ENCODE measurements at places on chromosomes 2 and 18. TPM values are rescaled to one million over a fixed set of nuclear protein-coding genes. Genes with fewer than 3 reads are reported as not detected.

GRCh38 chr2:39007875-39008504 lies 112.9 kb downstream of the SOS1 start:
- no peak for DNase-seq
- H3K36me3 ChIP-seq, result peaks cover 60% of the 10 kb centered on the region
- no peaks in the 10 kb centered on the region for H3K27me3 ChIP-seq

- no peak overlapping the region for H3K4me3 ChIP-seq
- H3K36me3 ChIP-seq, result peaks cover 6% of the 10 kb centered on the region
- peak overlapping the region; percentile 77 for H3K27ac ChIP-seq
- peaks cover 6% of the 10 kb centered on the region for H3K27me3 ChIP-seq
- peaks cover 40% of the 10 kb centered on the region for H3K4me1 ChIP-seq
- peak; percentile 51 for DNase-seq
Observed at GRCh38 chr2:234100686-234101085, 50.2 kb downstream of the SPP2 start.

DNA sequence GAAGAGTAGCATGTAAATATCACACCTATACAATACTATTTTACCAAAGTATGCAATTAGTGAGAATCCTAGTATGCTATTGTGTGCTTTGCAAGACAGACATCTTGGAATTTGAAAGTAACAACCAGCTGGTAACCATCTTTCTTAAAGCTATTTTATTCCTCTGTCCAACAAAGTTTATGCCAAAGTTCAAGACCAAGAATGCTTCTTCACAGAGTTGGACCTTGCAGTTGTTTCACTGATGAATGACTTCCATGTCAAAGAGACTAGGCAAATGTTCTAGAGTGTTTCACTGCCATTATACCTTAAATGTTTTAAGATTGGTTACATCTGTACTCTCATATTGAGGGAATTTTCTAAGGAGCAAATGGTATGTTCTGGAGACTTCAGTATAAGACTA lies 215.2 kb upstream of the CRIM1 start:
- H3K4me1 ChIP-seq, result peaks cover 17% of the 10 kb centered on the region
- H3K27me3 ChIP-seq, result peaks cover 15% of the 10 kb centered on the region
- no peaks in the 10 kb centered on the region for H3K36me3 ChIP-seq
- DNase-seq, result no peak
- no peak overlapping the region for H3K4me3 ChIP-seq

GRCh38 chr2:106851087-106851874 lies 34.7 kb downstream of the ST6GAL2 start:
- no peaks in the 10 kb centered on the region for H3K27me3 ChIP-seq
- H3K4me1 ChIP-seq, result no peaks in the 10 kb centered on the region
- H3K4me3 ChIP-seq, result no peak overlapping the region
- H3K36me3 ChIP-seq, result no peaks in the 10 kb centered on the region
- no peak for DNase-seq

DNA sequence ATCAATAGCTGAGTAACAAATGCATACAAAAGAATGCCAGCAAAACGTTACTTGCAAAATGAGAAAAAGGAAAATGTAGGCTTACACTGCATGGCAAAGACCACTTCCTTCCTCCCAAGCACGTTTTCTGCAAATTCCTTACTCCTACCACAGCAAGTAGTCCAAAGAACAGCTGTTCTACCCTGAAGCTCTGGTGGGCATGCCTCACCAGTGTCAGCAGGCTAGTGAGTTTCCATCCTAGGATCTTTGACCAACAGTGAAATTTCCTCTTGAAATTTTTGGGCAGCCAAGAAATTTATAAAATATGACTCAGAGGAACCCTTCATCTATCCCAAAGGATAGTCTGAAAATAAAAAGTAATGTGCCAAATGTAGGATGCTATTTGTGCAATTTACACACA lies 123.9 kb downstream of the ZNF532 start:
- H3K27me3 ChIP-seq, result peaks cover 18% of the 10 kb centered on the region
- H3K4me1 ChIP-seq, result no peaks in the 10 kb centered on the region

DNA sequence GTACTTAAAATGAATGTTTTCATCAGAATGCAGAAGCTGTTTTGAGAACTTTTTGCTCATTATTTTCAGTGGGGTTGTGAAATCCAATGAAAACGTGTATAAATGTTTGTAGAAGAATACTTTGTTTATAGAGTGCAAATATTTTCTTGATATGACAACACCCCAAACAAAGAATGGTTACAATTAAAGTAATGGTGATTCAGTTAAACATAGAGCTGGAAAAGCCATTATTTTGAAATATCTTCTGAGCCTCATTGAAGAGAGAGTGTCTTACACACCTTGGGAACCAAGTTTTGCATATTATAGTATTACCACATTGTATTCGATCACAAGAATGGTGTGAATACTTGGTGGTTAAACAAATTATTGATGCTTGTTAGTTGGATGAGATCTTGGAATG lies 48.7 kb downstream of the SPTBN1 start:
- no peak for DNase-seq
- H3K4me1 ChIP-seq, result no peaks in the 10 kb centered on the region
- no peaks in the 10 kb centered on the region for H3K27me3 ChIP-seq
- H3K36me3 ChIP-seq, result no peaks in the 10 kb centered on the region
- H3K4me3 ChIP-seq, result no peak overlapping the region
- H3K27ac ChIP-seq, result no peak overlapping the region

DNA sequence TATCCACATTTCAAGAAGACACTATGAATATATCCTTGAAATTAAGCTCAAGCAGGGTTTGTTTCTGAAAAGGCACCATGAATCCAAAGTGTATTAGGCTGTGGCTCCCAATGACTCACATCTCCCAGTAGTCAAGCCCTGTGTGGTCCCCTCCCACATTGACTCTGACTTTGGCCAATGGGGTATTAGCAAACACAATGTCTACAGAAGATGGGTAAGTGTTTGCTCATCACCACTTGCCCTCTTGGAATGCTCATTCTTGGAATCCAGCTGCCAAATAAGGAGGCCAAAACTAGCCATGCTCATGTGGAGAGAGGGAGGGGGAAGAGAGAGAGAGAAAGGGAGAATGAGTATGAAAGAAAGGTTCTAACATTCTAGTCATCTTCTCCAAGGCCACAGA lies 490.0 kb downstream of the TXNL1 start:
- H3K4me1 ChIP-seq, result no peaks in the 10 kb centered on the region
- H3K36me3 ChIP-seq, result no peaks in the 10 kb centered on the region
- no peaks in the 10 kb centered on the region for H3K27me3 ChIP-seq
- H3K27ac ChIP-seq, result no peak overlapping the region

DNA sequence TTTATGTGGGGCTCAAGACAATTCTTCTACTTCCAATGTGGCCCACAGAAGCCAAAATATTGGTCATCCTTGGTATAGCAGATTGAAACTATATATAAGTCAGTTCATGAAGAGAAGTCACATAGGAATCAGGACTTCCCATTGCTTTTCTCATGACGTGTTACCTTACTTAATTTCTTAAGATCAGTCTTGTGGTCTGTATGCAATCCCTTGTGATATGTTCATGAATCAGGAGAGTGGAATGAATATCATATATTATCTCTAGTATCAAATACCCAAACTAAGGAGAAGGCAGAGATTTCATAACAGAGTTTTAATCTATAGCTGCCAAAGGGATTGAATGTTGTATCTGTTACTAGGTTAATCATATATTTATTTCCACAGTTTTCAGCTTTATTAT lies 1390.4 kb downstream of the SUCLG1 start:
- no peaks in the 10 kb centered on the region for H3K27me3 ChIP-seq
- no peak overlapping the region for H3K27ac ChIP-seq
- H3K4me1 ChIP-seq, result no peaks in the 10 kb centered on the region
- H3K4me3 ChIP-seq, result no peak overlapping the region

DNA sequence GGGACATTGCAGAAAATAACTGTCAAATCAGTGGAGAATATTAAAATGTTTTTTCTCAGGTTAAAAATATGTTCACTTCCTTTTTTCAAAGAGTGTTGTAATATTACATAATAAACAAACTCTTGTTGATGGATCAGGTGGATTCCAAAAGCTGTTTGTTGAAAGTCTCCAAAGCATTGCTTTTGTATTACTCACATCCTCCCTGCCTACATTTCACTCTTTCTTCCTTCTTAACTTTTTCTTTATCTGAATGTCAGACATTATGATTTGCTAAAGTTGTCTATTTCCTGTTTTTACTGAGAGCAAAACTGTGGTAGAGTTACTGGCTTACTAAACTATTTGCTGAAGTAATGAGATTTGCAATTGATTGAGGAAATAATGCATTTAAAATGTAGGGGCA lies 92.1 kb downstream of the CDH19 start:
- no peak for DNase-seq
- H3K4me3 ChIP-seq, result no peak overlapping the region
- no peak overlapping the region for H3K27ac ChIP-seq
- no peaks in the 10 kb centered on the region for H3K27me3 ChIP-seq

GRCh38 chr2:147325990-147326389 lies 518.8 kb upstream of the ACVR2A start:
- H3K27ac ChIP-seq, result no peak overlapping the region
- DNase-seq, result no peak
- peaks cover 16% of the 10 kb centered on the region for H3K36me3 ChIP-seq
- peaks cover 19% of the 10 kb centered on the region for H3K4me1 ChIP-seq

DNA sequence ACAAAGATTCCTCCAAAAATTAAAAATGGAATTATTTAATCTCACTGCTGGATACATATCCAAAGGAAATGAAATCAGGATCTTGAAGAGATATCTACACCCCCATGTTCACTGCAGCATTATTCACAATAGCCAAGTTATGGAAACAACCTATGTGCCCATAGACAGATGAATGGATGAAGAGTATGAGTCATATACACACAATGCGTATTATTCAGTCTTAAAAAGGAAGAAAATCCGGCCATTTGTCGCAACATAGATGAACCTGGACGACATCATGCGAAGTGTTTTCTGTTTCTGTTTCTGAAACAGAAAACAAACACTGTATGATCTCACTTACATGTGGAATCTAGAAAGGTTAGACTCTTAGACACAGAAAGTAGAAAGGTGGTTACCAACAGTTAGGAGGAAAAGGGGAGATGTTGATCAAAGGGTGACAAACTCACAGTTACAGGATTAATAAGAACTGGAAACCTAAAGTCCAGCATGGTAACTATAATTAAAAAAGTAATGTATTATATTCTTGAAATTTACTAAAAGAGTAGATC lies 87.8 kb upstream of the ERBB4 start:
- no peaks in the 10 kb centered on the region for H3K27me3 ChIP-seq
- no peaks in the 10 kb centered on the region for H3K36me3 ChIP-seq
- H3K27ac ChIP-seq, result no peak overlapping the region
- H3K4me3 ChIP-seq, result no peak overlapping the region
- no peak for DNase-seq

- no peak overlapping the region for H3K4me3 ChIP-seq
- H3K4me1 ChIP-seq, result no peaks in the 10 kb centered on the region
- H3K27ac ChIP-seq, result no peak overlapping the region
- no peak for DNase-seq
Observed at GRCh38 chr2:29462293-29462692, 347.1 kb downstream of the CLIP4 start.

DNA sequence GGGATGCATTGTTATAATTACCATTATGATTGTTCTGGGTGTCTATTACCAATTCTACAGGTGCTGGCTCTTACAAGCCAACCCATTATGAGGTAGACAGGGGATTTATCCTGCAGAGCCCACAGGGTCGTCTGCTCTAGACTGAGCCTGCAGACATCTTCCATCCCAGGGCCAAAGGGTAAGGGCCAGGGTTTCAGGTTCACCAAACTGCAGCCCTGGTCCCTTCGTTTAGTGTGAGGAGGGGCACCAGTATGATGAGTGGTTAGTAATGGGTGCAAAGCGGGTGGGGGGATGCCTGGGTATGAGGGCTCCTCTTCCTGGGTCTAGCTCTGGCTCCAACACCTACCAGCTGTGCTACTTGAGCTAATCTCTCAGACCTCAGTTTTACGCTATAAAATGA lies 1.2 kb upstream of the ARID5A start:
- no peaks in the 10 kb centered on the region for H3K27me3 ChIP-seq
- no peak overlapping the region for H3K4me3 ChIP-seq
- H3K4me1 ChIP-seq, result peaks cover 72% of the 10 kb centered on the region
- peaks cover 16% of the 10 kb centered on the region for H3K36me3 ChIP-seq
- no peak for DNase-seq
- H3K27ac ChIP-seq, result peak overlapping the region; percentile 74

- H3K36me3 ChIP-seq, result peaks cover 10% of the 10 kb centered on the region
- H3K4me1 ChIP-seq, result peaks cover 48% of the 10 kb centered on the region
- peak overlapping the region; percentile 94 for H3K27ac ChIP-seq
- DNase-seq, result no peak
- H3K4me3 ChIP-seq, result peak overlapping the region; percentile 88
Observed at GRCh38 chr18:12884406-12885323, 628 bp upstream of the PTPN2 start.

GRCh38 chr2:164430166-164430783 lies 191.0 kb downstream of the GRB14 start:
- H3K36me3 ChIP-seq, result no peaks in the 10 kb centered on the region
- H3K4me1 ChIP-seq, result no peaks in the 10 kb centered on the region
- no peak overlapping the region for H3K27ac ChIP-seq
- no peak for DNase-seq
- no peaks in the 10 kb centered on the region for H3K27me3 ChIP-seq

- no peaks in the 10 kb centered on the region for H3K36me3 ChIP-seq
- H3K4me3 ChIP-seq, result no peak overlapping the region
- H3K4me1 ChIP-seq, result no peaks in the 10 kb centered on the region
- no peak for DNase-seq
Observed at GRCh38 chr2:5394223-5394622, 298.0 kb upstream of the SOX11 start.

- DNase-seq, result no peak
- no peaks in the 10 kb centered on the region for H3K27me3 ChIP-seq
- H3K4me3 ChIP-seq, result no peak overlapping the region
- peaks cover 8% of the 10 kb centered on the region for H3K4me1 ChIP-seq
Observed at GRCh38 chr2:11235583-11235982, 80.3 kb downstream of the SLC66A3 start.

The POTEC gene
- not detected for total RNA-seq

The MAB21L4 gene
- not detected for total RNA-seq

The DES gene
- not detected for total RNA-seq

The GULP1 gene
- not detected for total RNA-seq

The ITPRIPL1 gene
- 39.2 TPM for total RNA-seq

The LIMS2 gene
- 36.4 TPM for total RNA-seq

The GAREM1 gene
- total RNA-seq, result not detected

The GAD1 gene
- total RNA-seq, result 1.4 TPM
